ENCODE measurements at places on chromosomes 11 and 22.
A peak's percentile ranks its signal among the peaks of the same experiment; 100 is the strongest.

DNA sequence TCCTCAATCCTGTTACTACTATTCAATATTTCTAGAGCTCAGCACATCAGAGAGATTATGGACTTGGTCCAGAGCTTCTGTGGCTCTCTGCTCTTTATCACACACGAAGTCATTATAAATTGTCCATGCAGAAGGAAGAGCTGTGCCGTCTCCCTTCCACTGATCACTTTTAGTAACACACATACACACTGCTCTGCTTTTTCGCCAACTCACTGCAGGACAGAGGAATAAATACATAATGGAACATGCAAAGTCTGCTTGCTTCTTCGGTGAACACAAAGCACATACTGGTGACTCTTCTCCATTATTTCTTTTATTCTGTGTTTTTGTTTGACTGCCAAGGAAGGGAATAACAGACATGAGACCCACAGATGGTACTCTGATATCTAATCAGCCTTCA is 1000.0 kb upstream of the TENM4 start:
- DNase-seq, result no peak

- DNase-seq, result no peak
Measured at GRCh38 chr11:33965032-33965431, 73.2 kb upstream of the LMO2 start.

DNA sequence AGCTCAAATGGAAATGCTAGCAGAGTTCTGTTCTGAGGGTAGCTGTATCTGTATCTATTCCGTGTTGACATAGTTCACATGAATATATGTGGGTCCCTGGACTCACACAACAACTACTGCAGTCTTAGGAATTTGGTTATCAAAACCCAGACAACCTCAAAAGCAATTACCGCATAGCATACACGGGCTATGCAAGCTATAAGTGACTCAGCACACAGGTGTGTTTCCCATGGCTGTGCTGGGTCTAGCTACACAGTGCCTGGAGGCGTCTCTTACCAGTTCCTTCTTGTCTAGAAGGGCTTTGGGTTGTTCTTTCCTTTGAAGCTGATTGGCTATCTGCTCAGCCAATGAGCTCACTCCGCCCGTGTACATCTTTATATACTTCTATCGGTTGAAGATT is 98.2 kb upstream of the BID start:
- no peak for DNase-seq

- DNase-seq, result no peak
Measured at GRCh38 chr11:120718171-120718570, 206.6 kb downstream of the GRIK4 start.

GRCh38 chr11:30479899-30480298 is 106.3 kb downstream of the MPPED2 start:
- no peak for DNase-seq

GRCh38 chr11:65606876-65607613 is 7.0 kb downstream of the MAP3K11 start:
- DNase-seq, result peak; percentile 89

DNA sequence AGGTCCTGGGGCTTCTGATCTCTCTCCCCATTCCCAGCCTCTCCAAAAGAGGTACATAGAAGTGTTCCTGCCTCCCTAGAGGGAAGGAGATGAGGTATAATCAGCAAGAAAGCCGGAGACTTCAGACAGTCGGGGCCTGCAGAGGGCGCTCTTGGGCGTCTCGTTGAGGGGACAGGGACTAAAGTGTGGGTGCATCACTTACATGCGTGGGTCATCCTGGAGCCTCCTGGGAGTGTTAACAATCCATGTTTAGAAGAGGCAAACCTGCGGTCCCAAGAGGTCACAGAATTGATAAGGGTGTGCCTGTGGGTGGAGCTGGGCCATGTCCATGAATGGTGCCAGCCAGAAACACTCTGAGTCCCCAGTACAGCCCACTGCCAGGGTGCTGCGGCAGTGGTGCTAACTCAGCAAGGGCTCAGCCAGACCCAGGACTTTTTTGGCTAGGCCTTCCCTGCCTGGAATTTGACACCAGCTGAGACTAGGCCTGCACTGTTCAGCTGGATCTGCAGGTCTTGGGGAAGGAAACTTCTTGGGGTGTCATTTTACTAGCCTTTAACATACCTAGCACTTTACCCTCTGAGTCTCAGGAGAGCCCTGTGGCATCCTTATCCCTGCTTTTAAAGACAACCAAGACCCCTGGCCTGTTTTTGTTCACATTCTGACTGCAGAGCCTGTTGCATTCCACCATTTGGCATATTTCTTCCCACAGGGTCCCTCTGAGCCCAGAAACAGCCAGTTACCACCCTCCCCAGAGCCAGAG is 5.5 kb downstream of the YDJC start:
- no peak for DNase-seq

DNA sequence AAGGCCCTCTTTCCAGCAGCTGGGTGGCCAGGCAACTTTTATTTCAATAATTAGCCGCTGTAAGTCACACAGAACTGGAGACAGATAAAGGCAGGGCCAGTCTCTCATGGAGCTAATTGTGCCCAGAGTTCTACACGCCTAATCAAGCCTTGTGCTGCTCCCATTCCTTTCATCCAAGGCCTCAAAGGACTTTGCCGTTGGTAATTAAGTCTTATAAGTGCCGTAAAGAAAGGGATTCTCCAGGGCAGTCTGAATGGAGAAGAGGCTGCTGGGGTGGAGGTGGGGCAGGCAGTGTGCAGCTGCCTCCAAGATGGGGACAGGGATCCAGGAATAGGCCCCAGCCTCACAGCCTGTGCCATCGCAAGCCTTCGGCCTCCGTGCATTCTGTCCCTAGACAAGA is 357.9 kb downstream of the TENM4 start:
- no peak for DNase-seq

GRCh38 chr11:19723572-19724342 is 11.1 kb downstream of the NAV2 start:
- DNase-seq, result no peak

DNA sequence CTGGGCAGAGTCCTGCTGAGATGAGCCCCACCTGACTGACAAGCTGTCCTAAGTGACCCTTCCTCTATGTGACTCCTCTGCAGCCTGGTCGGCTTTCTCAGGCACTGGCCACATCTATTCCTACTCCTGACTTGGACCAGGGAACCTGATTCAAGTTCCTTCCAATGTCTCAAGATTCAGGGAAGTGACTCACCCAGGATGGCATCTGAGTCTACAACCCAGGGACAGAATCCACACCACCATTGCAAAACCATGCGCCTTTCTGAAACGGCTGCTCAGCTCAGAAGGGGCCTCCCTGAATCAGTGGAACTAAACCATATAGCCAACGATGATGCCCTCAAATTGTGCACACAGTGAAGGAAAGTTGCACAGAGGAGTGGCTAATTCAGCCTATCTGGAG is 63.9 kb upstream of the CSNK2A3 start:
- no peak for DNase-seq

- no peak for DNase-seq
Measured at GRCh38 chr11:68767672-68768071, 16.4 kb upstream of the TESMIN start.

- no peak for DNase-seq
Measured at GRCh38 chr11:6240139-6240538, 1.2 kb downstream of the CNGA4 start.

DNA sequence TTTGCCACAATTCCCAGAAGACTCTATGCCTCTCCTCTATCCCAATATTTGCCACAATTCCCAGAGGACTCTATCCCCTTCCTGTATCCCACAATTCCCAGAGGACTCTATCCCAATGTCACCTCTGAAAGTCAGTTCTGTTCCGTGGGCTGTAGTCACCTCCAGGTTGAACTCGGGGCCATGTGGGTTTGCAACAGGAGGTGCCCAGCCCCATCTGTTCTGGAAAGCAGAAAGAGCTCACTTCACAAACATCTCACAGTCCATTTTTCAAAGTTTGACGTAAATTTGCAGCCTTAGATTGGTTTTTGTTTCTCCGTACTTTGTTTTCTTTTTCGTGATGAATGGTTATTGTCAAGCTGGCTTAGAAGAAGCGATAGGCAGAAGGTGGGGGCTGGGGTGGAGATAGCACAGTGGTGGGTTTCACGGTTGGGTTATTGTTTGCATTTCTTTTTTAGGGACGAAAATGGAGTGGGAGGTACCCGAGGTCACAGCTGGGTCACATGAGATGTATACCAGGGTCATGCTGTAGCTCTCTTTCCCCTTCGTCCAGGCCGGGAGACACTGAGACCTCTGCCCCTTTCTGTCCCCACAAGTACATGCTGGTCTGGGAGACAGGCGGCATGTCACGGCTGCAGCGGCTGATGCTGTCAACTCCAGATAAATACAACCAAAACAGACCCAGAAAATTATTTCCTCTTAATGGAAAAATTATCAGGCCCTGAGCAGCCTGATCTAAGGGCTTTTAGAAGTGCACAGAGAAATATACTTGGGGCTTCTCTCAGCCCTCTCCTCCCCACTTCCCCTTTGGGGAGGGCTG is 374.5 kb downstream of the CADM1 start:
- DNase-seq, result no peak

GRCh38 chr11:26994631-26995095 is 751 bp downstream of the FIBIN start:
- DNase-seq, result no peak

GRCh38 chr11:94457118-94458029 is 36.3 kb downstream of the MRE11 start:
- no peak for DNase-seq

DNA sequence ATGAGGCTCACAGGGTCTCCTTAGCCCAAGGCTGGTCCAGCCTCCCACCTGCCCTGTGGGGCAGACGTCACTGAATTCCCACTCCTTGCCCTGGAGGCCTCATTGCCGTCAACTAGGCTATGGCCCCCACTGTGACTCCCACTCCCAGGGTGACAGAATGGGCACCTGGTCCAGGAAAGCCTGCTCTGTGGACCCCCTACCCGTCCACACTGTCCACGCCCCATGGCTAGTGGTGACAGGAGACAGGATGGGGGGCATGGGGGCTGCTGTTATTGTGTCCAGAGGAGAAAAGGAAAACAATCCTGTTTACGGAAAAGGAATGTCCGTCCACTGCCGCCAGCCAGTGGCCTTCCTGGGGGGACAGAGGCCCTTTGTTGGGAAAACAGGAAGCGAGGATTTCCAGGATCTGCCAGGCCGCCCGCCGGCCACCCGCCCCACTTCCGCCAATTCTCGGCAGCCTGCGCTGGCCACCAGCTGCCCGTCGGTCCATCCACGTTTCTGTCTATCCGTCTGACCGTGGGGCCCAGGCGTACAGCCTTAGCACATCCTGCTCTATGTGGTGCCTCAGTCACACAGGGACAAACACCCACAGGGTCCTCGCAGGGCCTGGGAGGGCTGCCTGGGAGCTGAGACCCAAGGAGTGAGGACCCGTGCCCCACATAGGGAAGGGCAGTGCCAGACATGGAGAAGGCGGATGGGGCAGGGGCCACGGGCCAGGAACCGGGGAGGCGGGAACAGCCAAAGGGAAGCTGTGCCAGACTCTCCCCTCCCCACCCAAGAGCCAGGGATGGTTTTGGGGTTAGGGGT is 19.5 kb downstream of the CRELD2 start:
- no peak for DNase-seq

DNA sequence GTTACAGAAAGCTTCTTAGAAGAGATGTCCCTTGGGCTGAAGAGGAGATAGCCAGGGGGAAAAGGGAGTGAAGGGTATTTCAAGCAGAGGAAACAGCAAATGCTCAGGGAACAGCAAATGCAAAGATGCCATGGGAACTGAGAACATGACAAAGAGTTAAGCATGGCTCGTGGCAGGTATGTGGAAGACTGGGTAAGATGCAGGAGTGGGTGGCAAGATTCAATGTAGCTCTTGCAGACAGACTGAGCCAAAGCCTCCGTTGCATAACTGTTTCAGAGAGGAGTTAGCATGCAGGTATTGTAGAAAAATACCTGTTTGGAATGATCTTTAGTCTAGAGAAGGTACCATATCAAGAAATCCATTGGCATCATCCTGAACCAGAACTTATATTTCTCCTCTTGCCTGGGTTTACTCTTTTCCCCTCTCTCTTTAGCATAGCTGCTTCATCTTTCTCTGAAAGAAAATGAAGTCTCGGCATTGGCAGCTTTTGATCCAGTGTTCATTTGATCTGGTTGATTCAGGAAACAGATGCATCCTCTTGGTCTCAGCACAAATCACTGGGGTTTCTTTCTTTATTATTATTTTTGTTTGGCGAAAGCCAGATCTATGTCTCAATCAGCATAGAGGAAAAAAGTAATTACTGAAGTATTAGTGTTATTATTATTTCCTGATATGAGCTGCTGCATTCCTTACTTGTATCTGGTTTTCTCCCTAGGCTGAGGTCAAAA is 41.7 kb upstream of the NUP160 start:
- DNase-seq, result no peak

GRCh38 chr22:43385770-43386641 is 25.8 kb upstream of the MPPED1 start:
- DNase-seq, result peak; percentile 88

GRCh38 chr11:114384487-114384886 is 15.8 kb downstream of the C11orf71 start:
- DNase-seq, result no peak

- no peak for DNase-seq
Measured at GRCh38 chr11:7638710-7639642, 34.3 kb downstream of the CYB5R2 start.

- DNase-seq, result no peak
Measured at GRCh38 chr22:45976254-45977002, 534 bp downstream of the WNT7B start.

DNA sequence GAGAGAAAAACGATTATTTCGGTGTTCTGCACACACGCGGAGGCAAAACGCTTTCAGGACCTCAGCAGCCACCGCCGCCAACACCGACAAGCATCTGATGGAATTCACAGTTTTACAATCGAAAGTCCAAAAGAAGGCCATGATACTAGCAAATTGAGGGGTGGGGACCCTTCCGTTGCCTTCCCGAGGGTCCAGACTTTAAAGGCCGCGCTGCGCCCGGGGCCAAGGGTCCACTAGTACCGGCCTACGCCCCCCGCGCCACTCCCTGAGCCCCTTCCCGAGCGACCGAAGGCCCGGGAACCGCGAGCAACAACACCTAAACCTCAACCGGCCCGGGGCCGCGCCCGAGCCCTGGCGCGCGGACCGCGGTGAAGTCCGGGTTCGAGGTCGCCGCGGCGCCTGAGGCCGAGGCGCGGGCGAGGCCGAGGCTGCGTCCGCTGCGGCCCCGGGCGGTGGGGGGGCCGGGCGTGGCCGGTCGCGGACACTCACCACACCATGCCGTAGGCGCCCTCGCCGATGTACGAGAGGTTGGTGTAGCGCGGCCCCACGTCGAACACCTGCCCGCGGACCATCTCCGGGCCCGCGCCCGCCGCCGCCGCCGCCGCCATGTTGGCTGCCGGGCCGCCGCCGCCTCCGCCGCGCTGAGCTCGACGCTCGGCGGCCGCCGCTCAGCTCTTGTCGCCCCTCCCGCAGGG is 465 bp downstream of the MAPK1 start:
- DNase-seq, result peak; percentile 49

- no peak for DNase-seq
Measured at GRCh38 chr11:7903940-7904339, 27.1 kb downstream of the OR10A6 start.
